Immature natural killer cell (primary cell): ENCODE measurements at places on chromosomes 11 and 22. TPM values are rescaled to one million over a fixed set of nuclear protein-coding genes. Genes with fewer than 3 reads are reported as not detected.

CALCA gene
- polyA plus RNA-seq = not detected

IFITM5 gene
- polyA plus RNA-seq = not detected

ARFGAP2 gene
- 121 TPM for polyA plus RNA-seq

ACR gene
- polyA plus RNA-seq = not detected

TRPM5 gene
- polyA plus RNA-seq = not detected

ACCS gene
- 1.8 TPM for polyA plus RNA-seq

NFAM1 gene
- polyA plus RNA-seq = not detected

DBX1 gene
- not detected for polyA plus RNA-seq

NELL1 gene
- polyA plus RNA-seq = not detected

CATSPERZ gene
- not detected for polyA plus RNA-seq

CRYBB3 gene
- polyA plus RNA-seq = not detected

HIKESHI gene
- 80.6 TPM for polyA plus RNA-seq

MAP6 gene
- not detected for polyA plus RNA-seq

PNPLA5 gene
- not detected for polyA plus RNA-seq

MUC2 gene
- not detected for polyA plus RNA-seq

MPPED2 gene
- 2.0 TPM for polyA plus RNA-seq

LSP1 gene
- polyA plus RNA-seq = 767 TPM

SPATA19 gene
- polyA plus RNA-seq = not detected

OR10A5 gene
- polyA plus RNA-seq = not detected

LRFN4 gene
- 0.16 TPM for polyA plus RNA-seq
